ENCODE measurements at places on chromosomes 3 and 15.

- DNase-seq, result no peak
Observed at GRCh38 chr3:40766396-40766795, 241.6 kb downstream of the ZNF621 start.

DNA sequence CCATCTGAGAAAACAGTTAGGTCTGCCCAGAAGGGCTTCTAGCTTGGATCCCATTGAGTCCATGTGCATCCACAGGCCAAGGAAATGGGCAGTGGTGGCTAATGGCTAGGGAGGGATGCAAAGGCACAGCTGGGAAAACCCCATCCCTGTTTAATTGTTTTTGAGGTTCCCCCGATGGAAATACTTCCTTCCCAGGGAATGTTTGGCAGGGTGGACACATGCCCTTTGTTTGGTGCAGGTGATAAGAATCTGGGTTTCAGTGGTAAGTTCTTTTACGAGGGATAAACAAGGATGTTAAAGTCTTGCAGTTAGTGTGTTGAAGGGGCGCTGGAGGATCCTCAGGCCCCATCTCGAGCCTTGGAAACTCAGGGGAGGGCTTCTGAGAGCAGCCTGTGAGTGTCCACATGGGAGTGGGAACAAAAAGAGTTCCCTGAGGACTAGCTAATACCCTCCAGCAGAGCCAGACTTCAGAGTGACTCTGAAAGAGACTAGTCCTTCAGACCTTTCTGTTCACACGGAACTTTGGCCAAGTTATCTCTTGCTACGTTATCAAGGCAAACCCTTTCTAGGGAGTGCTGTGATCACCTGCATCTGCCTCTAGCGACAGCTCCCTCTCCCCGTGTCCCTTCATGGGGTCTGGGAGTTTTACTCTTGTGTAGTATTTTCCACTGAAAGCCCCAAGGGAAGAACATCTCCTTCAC lies 17.4 kb downstream of the PTPRG start:
- no peak for DNase-seq

DNA sequence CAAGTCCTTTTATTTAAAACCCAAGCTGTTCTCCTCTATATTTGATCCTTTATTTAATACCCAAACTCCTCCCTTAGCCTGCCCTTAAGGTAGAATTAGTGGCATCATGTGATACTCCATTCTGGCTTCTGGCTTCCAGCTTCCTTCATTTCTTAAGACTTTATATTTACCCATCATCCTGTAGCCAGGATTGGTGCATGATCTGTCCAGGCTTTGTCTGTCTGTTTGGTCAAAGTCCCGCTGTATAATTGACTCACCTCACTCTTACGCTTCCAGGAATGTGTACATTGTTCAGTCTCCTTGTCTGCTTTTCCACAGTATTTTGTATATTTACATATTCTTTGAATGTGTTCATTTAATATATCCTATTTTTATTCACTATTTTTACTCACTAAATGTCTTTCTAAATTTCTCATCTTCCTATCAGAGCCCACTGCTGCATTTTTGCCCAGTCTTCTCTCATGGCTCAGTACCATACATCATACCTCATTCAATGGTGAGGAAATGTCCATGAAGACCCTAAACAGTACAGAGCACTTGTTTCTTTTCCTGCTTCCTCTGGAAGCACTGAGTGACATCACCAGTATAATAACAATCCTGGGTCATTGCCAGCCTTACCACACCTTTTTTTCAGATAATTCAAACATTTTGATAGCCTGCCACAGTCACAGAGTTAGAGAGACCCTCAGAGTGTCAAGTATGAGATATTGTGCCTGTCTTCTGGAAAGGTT lies 31.5 kb downstream of the TMEM108 start:
- DNase-seq, result no peak

DNA sequence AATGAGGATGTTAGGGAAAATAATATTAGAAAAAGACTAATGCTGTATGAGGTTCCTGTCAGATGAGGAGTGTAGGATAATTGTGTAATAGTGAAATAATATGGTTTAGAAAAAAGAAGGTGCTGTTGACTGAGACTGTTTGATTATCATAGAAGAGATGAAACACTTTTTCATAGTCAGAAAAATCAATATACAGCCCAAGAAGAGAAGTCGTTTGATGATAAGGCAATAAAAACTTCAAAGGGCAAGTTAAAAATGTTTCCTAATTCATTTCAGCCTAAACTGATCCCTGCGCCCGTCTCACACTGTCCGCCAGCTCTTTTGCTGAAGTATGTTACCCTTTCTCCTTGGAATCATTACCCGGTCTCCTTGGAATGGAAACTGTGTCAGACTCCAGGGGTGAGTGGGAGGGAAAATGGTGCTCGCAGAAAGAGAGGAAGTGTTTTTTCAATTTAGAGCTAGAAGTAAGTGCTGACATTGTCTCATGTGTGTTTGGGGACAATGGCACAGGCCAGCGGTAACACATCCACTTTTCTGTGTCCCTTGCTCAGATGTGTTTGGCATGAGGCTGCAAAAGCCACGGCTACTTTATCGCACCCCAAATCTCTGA lies 23.6 kb downstream of the DUT start:
- DNase-seq, result peak; percentile 57

GRCh38 chr3:16399473-16399872 lies 114.0 kb downstream of the RFTN1 start:
- peak; percentile 79 for DNase-seq

GRCh38 chr15:95485367-95485766 lies 845.1 kb upstream of the NR2F2 start:
- no peak for DNase-seq

DNA sequence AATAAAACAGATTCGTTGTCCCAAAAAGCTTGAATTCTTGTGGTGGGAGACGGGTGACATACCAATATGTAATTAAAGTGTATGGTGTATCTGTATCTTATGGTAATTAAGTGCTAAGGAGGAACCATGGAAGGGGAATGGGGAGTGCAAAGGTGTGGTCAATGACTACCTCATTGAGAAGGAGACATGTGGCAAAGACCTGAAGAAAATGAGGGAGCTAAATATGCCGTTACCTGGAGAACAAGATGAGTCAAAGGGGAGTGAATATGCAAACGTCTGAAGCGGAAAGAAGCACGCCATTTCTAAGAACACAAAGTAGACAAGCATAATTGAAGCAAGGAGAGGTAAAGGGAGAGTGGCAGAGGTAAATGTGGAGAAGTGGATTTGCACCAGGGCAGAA lies 115.7 kb downstream of the SI start:
- no peak for DNase-seq

DNA sequence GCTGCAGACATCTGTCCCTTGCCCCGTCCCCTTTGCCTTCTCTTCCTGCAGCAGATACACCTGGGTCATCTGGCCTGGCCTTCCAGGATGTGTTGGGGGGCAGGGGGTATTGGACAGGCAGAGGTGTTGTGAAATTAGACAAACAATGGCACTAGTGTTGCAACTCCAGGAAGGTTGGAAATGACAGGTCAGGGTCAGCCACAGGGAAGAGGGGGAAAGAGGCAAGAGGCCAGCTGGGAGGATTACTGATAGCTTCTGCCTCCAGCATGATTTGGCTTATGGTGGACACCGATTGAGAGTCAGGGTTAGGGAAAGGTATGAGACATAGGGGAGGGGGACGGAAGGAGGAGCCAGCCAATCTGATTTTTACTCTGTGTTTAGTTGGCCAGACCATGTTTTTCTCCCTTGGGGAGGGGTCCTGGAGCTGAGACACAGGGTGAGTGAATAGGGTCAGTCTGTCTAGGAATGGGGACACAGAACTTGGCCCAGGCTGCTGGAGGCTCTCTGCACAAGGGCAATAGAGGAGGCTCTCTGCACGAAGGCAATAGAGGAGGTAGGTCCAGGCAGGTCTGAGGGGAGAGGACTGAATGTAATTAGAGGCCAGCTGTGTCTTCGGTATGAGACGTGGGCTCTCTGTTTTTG lies 3.4 kb upstream of the ATP2B2 start:
- DNase-seq, result no peak

DNA sequence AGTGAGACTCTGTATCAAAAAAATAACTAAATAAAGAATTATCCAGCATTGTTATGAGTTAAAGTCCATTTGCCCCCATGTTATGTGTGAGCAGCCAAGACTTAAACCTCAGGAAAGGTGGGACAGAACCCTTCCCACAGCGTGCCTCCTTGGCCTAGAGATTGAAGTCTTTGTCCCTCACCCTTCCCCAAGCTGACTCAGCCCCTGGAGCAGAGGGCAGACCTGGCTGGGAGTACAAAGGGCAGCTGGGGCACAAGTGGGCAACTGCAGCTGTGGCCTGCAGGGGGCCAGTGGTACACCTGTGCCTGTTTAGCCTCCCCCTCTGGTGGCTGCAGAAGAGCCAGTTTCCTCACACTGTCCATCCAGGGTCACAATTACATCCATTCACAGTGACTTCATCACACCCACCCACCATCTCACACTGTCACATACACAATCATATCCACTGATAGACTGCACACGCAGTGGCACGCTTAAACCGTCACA lies 940 bp upstream of the ACY1 start:
- DNase-seq, result no peak

DNA sequence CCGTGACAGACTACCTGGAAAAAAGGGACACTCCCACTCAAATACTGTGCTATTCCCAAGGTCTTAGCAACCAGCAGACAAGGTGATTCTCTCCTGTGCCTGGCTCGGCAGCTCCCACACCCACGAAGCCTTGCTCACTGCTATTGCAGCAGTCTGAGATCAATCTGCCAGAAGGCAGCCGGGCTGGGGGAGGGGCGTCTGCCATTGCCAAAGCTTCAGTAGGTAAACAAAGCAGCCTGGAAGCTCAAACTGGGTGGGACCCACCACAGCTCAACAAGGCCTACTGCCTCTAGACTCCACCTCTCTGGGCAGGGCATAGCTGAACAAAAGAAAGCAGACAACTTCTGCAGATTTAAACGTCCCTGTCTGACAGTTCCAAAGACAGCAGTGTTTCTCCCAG lies 128.4 kb upstream of the SETMAR start:
- DNase-seq, result no peak

GRCh38 chr3:188282871-188283270 lies 128.9 kb downstream of the LPP start:
- DNase-seq, result no peak

- DNase-seq, result no peak
Observed at GRCh38 chr3:58888087-58888486, 161.7 kb downstream of the CFAP20DC start.

DNA sequence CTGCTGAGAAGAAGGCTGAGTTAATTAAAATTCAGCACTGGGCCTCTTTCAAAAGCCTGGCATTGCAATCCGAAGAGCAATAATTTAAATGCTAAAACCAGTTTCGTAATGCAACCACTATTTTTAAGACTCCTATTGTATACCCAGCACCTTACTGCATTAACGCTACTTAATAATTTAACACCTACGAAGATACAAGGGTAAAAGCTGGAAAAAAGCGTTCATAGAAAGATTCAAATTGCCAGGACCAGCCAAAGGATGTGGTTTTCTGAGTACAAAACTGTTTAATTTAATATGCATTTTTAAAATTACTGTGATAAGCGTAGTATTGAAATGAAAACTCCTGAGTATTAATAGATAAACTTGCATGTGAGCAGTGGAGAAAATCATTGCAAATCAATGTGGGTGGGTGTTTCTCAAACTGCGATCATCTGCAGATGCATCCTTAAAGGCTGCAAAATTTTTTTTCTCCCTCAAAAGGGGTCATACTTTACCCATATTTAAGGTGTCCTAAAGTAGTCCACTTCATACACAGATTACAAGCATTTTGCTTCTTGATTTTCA lies 12.9 kb upstream of the RASGRP1 start:
- no peak for DNase-seq

DNA sequence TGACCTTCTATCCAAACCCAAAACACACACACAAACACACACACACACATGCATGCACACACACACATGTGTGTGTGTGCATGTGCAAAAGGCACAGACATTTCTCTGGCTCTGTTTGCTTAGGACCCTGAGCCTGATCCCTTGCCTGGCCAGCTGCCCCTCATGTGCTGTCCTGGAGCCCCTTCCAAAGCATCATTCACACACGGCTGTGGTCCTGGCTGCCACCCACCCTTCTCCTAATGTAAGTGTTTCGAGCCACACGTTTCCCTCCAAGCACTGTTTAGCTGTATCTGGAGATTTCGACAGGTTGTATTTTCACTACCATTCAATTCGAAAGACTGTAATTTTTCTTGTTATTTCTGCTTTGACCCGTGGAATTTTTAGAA lies 45.8 kb upstream of the KLF13 start:
- DNase-seq, result no peak

DNA sequence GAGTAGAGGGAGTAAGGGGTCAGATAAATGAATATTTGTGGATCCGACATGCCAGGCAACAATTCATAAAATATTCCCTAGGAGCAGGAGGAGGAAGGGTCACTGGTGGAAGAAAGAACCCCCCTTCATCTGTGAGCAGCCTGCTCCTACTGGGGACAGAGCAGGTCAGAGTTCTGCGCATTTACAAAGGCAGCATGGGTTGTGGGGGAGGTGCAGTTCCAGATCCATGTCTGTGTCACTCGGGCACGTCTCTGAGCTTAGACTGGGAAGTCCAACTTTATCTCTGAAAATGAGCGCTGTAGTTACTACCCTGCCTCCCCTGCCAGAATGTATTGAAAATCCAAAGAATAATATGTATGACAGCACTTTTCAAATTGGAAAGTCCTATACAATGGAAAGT lies 115.2 kb downstream of the GABRG3 start:
- no peak for DNase-seq

DNA sequence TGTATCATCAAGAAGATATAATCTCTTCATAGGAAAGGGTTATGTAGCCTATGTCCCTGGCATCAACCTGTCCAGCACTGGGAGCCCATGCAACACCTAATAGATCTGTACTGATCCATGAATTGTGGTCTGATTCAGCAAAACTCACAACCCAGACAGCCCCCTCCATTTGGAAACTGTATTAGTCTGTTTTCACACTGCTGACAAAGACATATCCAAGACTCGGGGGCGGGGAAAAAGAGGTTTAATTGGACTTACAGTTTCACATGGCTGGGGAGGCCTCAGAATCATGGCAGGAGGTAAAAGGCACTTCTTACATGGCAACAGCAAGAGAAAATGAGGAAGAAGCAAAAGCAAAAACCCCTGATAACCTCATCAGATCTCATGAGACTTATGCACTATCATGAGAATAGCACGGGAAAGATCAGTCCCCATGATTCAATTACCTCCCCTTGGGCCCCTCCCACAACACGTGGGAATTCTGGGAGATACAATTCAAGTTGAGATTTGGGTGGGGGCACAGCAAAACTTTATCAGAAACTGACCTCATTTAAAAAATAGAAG lies 83.3 kb downstream of the TRIM42 start:
- no peak for DNase-seq

- DNase-seq, result peak; percentile 37
Observed at GRCh38 chr15:66233487-66234415, 19.8 kb downstream of the MEGF11 start.

DNA sequence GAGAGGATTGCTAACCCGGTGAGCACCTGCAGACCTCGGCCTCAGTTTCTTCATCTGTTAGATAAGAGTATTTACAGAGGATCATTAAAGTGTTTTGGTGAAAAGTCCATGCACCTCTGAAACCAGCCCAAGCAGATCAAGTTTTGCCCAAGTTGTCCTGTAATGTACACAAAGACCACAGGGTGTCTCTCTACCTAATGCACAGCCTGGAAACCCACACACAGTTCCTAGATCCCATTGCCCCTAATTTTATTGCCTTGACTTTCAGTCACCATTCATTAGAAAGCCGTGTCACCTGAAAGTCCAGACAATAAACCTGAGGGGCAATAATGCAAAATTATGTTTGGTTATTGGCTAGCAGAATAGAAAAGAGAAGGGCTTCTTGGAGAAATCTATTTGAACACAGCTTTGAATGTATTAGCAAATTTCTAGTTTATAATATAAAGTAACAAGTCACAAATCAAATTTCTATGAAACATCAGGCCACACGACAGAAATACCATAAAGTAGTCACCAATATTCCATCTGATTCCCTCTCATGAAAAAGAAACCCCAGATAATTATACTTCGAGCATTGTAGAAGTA lies 161.3 kb upstream of the SLC2A2 start:
- peak; percentile 43 for DNase-seq

Measured in AG10803 (cell line).